Dermis microvascular lymphatic vessel endothelial cell (primary cell): ENCODE measurements at places on chromosomes 1 and 21.

- no peak for DNase-seq
Measured at GRCh38 chr1:153550827-153551500, 1.9 kb upstream of the S100A3 start.

GRCh38 chr1:145824499-145824842, 471 bp downstream of the POLR3C start:
- DNase-seq, result no peak

DNA sequence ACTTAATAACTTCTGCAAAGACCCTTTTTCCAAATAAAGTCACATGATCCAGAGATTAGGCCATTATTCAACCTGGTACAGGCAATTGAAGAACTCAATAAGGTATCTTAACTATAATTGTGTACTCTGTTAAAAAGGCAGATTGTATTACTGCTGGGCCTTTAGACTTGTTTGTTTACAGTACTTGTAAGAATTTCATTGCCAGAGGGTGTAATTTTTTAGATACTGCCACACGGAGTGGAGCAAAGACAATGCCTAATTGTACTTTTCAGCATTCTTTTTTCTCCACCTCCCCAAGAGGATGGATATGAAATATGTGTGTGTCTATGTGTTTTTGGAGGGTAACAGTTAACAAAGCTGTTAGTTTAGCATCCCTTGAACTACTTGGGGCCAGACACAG, 47.5 kb downstream of the HUNK start:
- DNase-seq, result no peak

DNA sequence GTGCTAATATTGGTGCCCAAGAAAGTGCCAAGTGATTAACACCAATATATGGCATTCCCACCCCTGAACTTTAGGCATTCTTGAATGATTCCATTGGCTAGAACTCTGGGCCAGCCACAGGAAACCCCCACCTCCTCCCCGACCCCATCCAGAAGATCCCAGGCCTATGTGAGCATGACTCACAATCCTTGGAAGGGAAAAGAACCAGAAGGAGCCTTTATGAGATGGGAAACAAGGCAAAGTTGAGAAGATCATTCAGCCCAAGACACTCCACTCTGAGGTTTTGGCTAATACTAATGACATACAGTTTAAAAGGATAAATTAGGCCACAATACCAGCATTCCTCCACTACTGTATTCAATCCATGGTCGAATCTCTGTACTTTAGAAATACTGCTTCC, 21.8 kb downstream of the ELK4 start:
- no peak for DNase-seq

DNA sequence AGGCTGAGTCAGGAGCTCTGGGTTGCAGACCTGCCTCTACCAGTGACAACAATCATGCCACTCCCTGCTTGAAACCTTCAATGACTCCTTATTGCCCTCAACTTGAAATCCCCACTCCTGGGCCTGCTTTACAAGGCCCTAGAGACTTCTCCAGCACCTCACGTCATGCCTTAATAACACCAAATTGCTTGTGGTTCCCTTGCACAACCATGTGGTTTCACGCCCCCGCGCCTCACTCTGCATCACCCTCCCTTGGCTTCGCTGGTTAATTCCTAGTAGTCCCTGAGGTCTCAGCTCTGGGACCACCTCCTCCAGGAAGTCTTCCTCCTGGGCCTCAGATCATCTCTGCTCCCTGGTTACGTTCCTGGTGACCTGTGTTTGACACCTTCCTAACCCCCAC, 33.0 kb downstream of the EPHA2 start:
- DNase-seq, result no peak

GRCh38 chr1:117633423-117633822, 27.6 kb downstream of the TENT5C start:
- DNase-seq, result no peak

GRCh38 chr21:42599486-42599885, 53.9 kb upstream of the PDE9A start:
- DNase-seq, result no peak

- peak; percentile 60 for DNase-seq
Measured at GRCh38 chr1:15501208-15502032, 22.6 kb downstream of the CASP9 start.

DNA sequence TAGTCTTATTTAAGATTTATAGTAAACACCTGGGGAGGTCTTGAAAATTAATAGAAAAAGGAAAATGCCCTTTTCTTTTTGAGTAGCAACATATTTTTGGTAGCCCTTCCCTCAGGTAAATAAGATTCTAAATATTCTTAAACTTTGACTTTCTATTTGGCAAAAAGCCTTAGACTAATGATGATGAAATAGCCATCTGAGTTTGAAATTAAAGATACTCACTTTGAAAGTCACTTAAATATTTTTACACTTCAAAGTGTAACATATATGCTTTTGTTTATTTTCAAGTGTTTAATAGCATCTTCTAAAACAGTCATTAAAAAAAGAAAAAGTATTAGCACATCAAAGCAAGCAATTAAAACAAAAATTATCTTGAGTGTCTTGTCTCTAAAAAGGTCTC, 135.1 kb downstream of the NEK7 start:
- no peak for DNase-seq

GRCh38 chr1:225410036-225410435, 17.8 kb downstream of the LBR start:
- no peak for DNase-seq

GRCh38 chr1:55369474-55369873, 154.3 kb upstream of the USP24 start:
- DNase-seq, result no peak

DNA sequence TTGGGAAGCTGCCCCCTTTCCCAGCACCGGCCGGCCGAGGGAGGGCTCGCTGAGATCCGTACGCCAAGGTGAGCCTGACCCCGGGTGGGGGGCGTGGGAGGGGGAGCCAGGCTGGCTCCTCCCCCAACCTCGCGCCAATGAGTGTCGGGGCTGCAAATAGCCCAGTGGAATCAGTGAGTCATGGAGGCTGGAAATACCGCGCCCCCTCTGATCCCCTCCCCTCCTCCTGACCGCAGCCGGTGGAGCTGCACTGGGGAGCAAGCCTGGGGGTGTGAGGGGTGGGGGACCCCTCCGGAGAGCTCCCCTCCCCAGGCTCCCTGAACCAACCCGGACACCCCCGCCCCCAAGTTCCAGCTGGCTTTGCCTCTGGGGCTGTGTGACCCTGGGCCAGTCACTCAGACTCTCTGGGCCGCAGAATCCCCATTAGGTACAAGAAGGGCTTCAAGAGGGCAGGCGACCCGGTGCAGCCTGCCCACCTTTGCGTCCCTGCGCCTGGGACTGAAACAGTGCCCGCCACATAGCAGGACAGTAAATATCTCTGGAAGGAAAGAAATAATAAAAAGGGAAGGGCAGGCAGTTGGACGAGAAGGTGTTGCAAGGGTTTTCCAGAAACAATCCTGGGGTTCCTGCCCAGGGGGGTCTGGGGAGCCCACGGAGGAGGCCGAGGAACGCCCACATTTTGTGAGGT, 4.5 kb downstream of the HSPB7 start:
- peak; percentile 81 for DNase-seq
